ENCODE measurements at places on chromosomes 12 and 14.

- no peak for DNase-seq
Measured at GRCh38 chr12:96710127-96710745, 196.8 kb upstream of the NEDD1 start.

DNA sequence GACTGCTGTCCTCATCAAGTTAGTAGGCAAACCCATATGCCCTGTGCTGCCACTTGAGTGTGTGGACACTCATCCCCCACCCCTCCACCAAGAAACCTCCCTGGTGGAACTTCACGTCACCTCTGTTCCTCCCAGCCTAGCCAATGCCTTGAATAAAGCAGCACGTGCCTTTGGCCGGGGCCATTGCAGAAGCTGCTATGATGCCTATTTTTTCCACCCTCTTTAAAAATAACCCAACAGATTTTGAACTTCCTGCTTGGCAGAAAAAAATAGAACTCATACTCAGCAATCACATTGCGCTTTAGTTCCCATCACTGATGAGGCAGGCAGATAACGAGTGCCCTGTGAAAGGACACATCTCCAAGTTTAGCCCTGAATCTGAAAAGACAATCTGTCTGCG, 23.1 kb upstream of the PWP1 start:
- DNase-seq: no peak

- DNase-seq: no peak
Measured at GRCh38 chr14:63496837-63497400, 46.3 kb downstream of the PPP2R5E start.

DNA sequence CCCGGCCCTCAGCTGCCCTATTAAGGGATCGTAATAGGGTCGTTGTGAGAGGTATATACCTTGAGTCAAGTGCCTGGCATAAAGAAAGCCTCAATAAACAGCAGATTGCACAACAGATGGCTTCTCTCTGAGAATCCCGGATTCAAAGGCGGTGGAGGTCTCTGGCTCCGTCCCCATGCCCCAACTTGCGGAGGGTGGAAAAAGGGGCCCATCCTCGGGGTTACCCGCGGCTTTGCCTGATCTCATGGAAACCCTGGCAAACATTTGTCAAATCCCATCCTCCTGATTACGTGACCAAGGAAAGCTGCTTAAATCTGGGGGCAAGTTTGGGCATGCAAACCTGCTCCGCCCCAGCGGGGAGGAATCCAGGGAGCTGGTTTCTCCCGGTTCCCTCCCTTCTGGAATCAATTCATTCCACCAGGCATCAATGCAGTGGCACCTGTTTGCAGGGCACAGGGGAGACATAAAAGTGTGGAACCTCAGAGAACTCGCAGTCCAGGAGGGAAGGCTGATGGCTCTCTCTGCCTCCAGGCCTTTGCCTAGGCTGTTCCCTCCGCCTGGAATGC, 12.3 kb downstream of the TRPV4 start:
- DNase-seq: no peak

DNA sequence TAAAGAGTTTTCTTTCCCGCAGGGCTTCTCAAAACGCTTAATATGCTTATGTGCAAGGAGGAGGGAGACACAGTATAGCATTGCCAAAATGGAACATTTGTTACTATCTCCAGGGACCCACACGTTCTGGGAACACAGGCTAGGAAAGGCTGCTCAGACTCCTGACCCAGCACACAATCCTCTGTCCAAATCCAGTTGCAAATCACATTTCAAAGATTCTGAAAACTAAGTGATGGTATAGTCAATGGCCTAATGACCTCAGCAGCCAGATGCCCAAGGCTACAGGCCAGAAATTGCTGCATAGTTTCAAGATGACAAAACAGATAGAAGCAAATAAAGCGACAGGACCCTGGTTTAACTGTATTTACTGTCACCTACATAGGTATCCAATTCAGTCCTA, 97.0 kb upstream of the GRIP1 start:
- no peak for DNase-seq

GRCh38 chr12:22377731-22378496, 43.4 kb upstream of the ST8SIA1 start:
- DNase-seq: no peak

DNA sequence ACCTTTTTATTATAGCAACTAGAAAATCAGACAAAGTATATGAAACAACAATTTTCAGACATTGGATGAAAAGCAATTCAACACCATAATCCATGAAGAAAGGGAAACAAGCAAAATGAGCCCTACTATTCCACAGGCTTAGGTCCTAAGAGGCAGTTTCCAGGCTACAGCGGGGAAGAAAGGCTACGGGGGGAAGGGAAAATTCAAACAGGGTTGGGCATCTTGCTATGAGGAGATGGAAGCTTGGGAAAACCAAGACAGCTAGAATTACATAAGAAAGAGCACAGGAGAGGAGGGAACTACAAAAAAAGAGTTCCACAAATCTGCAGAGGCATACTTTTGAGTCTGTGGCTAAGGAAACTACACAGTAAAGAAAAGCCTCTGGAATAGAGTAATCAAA, 356.0 kb upstream of the CLEC14A start:
- no peak for DNase-seq

GRCh38 chr12:90974286-90974685, 19.3 kb upstream of the CCER1 start:
- no peak for DNase-seq
